ENCODE measurements at places on chromosomes 4 and X. TPM values are rescaled to one million over a fixed set of nuclear protein-coding genes. Genes with fewer than 3 reads are reported as not detected.

ETDC gene
- total RNA-seq, result not detected

PDE6B gene
- total RNA-seq, result 8.0 TPM

DCLK2 gene
- total RNA-seq, result 3.3 TPM

IL21 gene
- not detected for total RNA-seq

TASL gene
- 0.18 TPM for total RNA-seq

HTN1 gene
- not detected for total RNA-seq

CXCL1 gene
- 0.74 TPM for total RNA-seq

DDX53 gene
- 2.3 TPM for total RNA-seq

EDNRA gene
- total RNA-seq, result 27.3 TPM

DNA sequence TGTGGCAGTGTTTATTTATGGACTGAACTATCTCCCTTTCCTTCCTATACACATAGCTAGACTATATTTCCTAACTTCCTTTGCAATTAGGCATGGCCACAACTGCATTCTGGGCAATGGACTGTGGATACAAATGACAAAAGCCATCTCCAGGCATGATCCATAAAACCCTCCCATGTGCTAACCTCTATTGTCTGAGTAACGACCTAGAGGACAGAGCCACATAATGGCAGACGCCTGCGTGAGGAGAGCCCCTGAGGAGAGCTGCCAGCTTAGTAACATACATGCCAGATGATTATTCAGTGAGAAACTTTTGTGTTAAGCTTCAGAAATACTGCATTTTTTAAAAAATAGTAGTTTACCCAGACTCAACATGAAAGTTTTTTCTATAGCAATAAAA lies 142.9 kb downstream of the ADGRA3 start:
- no peak for DNase-seq
- no peaks in the 10 kb centered on the region for H3K36me3 ChIP-seq
- H3K4me1 ChIP-seq, result no peaks in the 10 kb centered on the region
- no peak overlapping the region for H3K4me3 ChIP-seq

DNA sequence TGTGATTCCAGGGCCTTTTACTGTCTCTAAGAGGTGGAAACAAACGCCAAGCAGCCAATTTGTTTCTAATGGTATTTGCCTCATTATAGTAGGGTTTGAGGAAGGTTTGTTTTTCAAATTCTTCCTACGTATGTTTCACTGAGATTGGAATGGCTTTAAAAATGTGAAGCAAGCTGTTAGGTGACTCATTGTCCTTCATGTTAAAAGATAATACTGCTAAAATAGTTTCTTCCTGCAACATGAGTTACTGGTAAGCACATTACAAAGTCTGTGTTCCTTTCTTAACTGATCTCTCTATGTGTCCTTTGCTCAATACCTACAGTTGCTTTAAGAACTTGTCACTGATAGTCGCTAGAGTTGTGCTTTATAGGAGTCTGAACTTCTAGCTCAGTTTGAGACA lies 1183.9 kb downstream of the RPA4 start:
- DNase-seq, result no peak
- no peak overlapping the region for H3K27ac ChIP-seq
- H3K4me3 ChIP-seq, result no peak overlapping the region
- H3K36me3 ChIP-seq, result no peaks in the 10 kb centered on the region

DNA sequence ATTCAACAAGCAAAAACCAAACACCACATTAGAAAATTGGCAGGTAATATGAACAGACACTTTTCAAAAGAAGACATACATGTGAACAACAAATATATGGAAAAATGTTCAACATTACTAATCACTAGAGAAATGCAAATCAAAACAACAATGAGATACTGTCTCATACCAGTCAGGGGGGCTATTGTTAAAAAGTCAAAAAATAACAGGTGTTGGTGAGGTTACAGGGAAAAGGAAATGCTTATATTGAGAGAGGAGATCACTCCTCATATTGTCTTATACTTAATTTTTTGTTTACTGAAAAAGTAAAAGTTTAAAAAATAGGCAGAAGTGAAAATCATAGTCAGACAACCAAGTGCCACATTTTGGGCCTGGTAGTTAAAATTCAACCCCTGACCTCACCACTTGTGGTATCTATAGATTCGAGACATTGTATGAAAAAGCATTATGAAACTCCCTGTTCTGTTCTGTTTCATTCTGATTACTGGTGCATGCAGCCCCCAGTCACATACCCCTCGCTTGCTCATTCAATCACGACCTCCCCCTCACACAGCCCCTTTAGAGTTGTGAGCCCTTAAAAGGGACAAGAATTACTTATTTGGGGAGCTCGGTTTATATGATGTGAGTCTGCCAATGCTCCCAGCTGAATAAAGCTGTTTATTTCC lies 153.7 kb upstream of the FGF16 start:
- H3K4me1 ChIP-seq, result no peaks in the 10 kb centered on the region
- H3K36me3 ChIP-seq, result no peaks in the 10 kb centered on the region
- H3K27me3 ChIP-seq, result no peaks in the 10 kb centered on the region
- no peak for DNase-seq
- no peak overlapping the region for H3K4me3 ChIP-seq

DNA sequence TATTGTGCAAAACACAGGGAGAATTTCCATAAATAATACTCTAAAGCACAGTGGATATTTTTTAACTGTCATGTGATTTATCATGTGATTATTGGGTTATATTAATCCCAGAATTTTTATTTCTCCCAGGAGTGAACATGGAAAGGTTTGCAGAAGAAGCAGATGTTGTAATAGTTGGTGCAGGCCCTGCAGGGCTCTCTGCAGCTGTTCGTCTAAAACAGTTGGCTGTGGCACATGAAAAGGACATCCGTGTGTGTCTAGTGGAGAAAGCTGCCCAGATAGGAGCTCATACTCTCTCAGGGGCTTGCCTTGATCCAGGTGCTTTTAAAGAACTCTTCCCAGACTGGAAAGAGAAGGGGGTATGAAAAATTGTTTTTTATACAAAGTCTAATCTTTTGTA lies 10.0 kb downstream of the ETFDH start:
- H3K4me3 ChIP-seq, result no peak overlapping the region
- no peak for DNase-seq
- H3K36me3 ChIP-seq, result no peaks in the 10 kb centered on the region
- H3K27me3 ChIP-seq, result no peaks in the 10 kb centered on the region
- H3K4me1 ChIP-seq, result no peaks in the 10 kb centered on the region
- H3K27ac ChIP-seq, result no peak overlapping the region

GRCh38 chrX:133888984-133889383 lies 96.4 kb downstream of the GPC3 start:
- no peaks in the 10 kb centered on the region for H3K36me3 ChIP-seq
- no peaks in the 10 kb centered on the region for H3K4me1 ChIP-seq
- H3K27me3 ChIP-seq, result no peaks in the 10 kb centered on the region
- H3K4me3 ChIP-seq, result no peak overlapping the region
- H3K27ac ChIP-seq, result no peak overlapping the region
- DNase-seq, result no peak

- no peaks in the 10 kb centered on the region for H3K4me1 ChIP-seq
- DNase-seq, result no peak
- H3K4me3 ChIP-seq, result no peak overlapping the region
- H3K27ac ChIP-seq, result no peak overlapping the region
These were observed 52.2 kb upstream of the SOD3 start for GRCh38 chr4:24743206-24743605.

- no peaks in the 10 kb centered on the region for H3K27me3 ChIP-seq
- H3K4me1 ChIP-seq, result no peaks in the 10 kb centered on the region
- H3K36me3 ChIP-seq, result no peaks in the 10 kb centered on the region
- no peak overlapping the region for H3K4me3 ChIP-seq
- H3K27ac ChIP-seq, result no peak overlapping the region
These were observed 204.2 kb downstream of the PALLD start for GRCh38 chr4:168701061-168701460.

DNA sequence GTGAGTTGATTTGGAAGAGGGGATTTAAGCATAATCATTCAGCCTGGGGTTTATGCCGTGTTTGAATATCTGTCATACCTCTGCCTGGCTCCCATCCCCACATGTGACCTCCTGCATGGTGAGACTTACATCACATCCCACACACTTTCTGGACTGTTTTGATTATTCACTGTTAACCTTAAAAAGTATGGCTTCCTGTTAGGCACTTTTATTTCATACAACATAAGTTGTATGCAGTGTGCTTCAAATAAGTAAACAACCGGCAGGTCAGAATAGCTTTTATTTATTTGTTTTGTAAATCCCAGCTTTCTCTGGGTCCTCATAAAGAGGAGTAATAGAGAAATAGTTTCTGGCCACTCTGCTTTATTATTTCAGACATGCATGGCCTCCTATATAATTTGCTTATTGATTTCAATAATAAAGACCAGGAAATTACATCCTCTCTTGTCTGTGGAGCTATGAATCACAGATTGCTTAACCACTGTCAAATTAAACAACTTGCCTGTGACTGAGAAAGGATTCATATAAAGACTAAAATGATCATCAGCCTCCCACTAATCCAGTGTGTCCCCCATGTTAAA lies 376.8 kb upstream of the ZFP42 start:
- H3K4me1 ChIP-seq, result no peaks in the 10 kb centered on the region
- no peak for DNase-seq
- H3K27ac ChIP-seq, result no peak overlapping the region

DNA sequence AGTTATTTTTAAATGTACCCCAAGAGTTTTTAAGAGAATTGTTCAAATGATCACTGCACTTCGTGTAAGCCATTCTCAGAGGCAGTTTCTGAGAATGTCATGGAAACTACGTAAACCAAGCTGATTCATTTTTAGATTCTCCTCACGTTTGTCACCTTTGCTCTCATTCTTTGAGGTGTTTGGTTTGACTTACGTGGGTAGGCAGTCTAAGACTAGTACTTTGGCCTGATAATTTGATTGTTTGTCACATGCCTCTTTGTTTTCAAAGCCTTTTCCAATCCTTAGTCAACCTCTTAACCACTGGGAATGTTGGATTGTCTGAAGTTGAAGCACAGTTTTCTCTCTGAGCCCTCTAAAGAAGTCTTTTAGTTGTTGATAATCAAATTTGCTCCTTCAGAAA lies 10.5 kb downstream of the SEPTIN11 start:
- no peak for DNase-seq
- no peak overlapping the region for H3K27ac ChIP-seq
- no peak overlapping the region for H3K4me3 ChIP-seq
- no peaks in the 10 kb centered on the region for H3K4me1 ChIP-seq
- H3K36me3 ChIP-seq, result no peaks in the 10 kb centered on the region

DNA sequence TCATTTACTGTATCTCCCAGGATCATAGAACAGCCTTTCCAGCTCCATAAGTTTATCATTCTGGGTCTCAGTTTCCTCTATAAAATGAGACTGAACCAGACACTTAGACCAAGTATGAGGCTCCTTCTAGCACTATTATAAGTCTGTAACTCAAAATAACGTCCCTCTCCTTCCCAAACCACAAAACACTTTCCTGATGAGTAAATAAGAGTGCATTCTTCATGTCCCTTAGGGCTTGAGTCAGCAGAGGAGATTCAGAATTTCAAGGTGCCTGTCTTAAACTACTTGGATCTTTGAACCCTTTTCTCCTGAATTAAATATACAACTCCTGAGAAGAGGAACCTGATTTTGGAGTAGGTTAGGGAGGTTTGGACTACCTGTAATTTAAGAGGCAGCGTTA lies 62.6 kb downstream of the GLRA2 start:
- no peaks in the 10 kb centered on the region for H3K36me3 ChIP-seq
- no peak overlapping the region for H3K4me3 ChIP-seq
- no peak overlapping the region for H3K27ac ChIP-seq

DNA sequence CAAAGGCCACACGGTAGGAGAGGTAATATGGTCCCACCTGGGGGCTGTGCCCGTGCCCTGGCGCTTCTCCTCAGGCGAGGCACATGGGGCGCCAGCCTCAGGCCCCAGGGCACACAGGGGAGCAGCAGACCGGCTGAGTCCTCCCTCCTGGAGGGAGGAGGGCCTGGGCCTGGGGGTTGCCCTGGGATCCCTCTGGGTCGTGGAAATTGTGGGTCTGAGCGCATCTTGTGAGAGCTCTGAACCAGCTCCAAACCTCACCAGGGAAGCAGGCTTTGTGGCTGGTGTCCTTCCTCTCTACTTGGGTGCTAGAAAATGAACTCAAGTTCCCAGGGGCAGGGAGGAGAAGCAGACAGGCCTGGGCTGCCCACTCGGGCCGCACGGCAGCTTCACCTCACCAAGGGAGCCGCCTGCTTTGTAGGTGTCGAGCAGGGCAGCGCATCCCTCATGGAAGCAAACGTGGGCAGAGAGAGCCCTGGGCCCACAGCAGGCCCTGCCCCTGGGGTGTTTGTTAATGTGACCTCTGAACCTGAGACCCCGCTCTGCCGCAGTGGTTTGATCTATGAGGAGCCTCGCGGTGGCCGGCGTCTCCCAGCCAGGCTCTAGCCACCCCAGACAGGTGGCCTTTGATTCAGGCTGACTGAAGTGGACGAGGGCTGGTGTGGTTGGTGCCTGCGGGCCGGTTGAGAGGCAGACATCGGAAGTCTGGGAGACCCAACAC lies 10.8 kb downstream of the HTRA3 start:
- H3K4me1 ChIP-seq, result peaks cover 20% of the 10 kb centered on the region
- no peaks in the 10 kb centered on the region for H3K27me3 ChIP-seq
- H3K36me3 ChIP-seq, result no peaks in the 10 kb centered on the region
- no peak overlapping the region for H3K27ac ChIP-seq

GRCh38 chrX:46575991-46576392 lies 2.4 kb downstream of the CHST7 start:
- DNase-seq, result no peak
- no peaks in the 10 kb centered on the region for H3K4me1 ChIP-seq
- no peaks in the 10 kb centered on the region for H3K36me3 ChIP-seq
- no peak overlapping the region for H3K4me3 ChIP-seq
- H3K27me3 ChIP-seq, result no peaks in the 10 kb centered on the region

DNA sequence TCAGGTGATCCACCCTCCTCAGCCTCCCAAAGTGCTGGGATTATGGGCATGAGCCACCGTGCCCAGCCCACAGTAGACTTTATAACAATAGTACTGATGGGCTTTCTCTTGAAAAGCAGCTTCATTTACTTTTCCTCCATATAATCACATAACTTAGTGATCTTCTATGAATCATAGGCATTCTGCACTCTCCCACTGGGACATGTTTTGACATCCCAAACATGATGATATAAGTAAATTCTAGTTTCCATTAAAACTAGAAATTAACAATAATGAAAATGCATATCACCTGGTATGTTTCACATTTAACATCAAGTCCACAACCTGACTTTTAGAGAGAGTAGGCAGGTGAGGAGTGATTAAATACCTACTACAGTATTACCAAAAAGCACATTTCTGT lies 96.5 kb downstream of the CAMK2D start:
- DNase-seq, result no peak
- H3K4me1 ChIP-seq, result no peaks in the 10 kb centered on the region
- no peak overlapping the region for H3K4me3 ChIP-seq
- no peak overlapping the region for H3K27ac ChIP-seq

All from prostate gland (tissue), 2 donors.